T follicular helper cell (primary cell): ENCODE measurements at places on chromosomes 13 and 19.

- no peak for DNase-seq
Measured at GRCh38 chr19:50258918-50259372, 55.5 kb downstream of the MYH14 start.

DNA sequence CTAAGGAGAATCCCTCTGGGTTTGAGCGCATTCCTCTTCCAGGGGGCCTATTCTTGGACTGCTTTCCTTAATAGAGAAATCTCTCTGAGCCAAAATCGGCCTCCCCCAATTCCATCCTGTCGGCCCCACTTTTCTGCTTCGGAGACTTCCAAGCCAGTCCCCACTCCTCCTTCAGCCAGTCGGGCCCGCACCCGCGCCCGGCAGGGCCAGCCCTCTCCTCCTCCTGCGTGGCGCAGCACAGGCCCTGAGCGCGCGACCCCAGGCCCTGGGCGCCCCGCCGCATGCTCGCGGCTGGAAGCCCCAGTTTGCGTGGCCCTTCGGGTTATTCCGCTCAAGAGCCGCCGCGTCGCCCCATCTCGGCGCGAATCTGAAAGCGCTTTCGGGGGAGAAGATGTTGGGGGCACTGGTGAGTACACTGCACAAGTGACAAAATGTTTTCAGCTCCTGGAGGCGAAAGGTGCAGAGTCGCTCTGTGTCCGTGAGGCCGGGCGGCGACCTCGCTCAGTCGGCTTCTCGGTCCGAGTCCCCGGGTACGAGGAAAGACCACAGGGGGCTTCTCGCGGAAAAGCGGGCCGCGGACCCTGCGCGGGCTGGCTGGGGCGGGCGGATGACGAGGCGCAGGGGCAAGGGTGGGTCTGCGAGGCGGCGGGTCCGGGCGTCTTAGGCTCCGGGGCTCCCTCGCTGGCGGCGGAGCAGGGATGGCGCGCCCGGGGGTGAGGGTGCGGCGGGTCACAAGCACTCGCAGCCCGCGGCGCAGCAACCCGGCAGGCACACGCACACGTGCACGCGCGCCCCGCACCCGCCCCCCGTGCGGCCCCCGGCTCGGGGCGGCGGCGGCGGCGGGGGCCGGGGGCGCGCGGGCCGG lies at the start of gene IL17D:
Gene IL17D, plus strand, starts transcription at position 785 of the 865 bp plus-strand sequence. CDS start 303 bp downstream, outside the sequence.
- no peak for DNase-seq

GRCh38 chr13:51373451-51373850 lies 34.0 kb downstream of the SERPINE3 start:
- DNase-seq: no peak

DNA sequence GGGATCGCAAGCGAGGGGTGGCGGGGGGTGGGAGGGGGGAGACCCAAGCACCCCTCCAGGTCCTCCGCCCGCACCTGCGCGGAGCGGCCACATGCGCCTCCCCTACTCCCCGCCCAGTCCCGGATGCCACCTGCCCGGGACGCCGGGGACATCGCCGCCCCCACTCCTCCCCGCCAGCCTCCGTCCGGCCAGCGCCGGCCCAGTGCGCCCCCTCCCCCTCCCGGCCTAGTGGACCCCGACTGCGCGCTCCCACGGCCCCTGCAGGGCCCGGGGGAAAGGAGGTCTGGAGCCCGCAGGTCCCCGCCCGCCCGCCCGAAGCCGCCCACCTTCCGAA lies 263 bp downstream of the RHPN2 start:
- DNase-seq: no peak

- no peak for DNase-seq
Measured at GRCh38 chr13:97112446-97113152, 109.5 kb upstream of the MBNL2 start.

- no peak for DNase-seq
Measured at GRCh38 chr19:58466089-58466759, 656 bp upstream of the ZNF324 start.

DNA sequence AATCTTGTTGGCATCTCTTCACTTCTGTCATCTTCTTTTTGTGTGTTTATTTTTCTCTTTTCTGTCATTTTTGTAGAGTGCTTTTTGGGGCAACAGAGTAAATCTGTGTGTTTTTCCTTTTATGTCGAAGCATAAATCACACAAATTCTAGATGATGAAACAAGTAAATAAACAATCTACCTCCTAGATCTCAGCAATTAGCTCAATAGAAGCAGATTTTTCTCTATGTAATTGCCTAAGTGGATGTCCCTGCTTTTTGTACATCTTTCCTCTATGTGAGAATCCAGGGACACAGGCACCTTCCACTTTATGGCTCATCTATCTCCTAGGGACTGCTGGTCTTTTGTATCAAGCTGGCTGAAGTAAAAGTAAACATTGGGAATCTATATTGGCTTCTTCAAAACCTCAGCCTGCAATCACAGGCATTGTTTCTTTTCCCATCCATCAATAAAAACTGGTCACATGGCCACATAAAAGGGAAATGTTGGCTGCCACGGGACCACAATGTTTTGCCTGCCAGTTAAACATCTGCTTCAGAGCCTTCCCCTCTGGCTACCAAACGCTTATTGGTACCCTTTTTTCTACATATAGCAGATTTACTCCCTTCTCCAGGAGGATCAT lies 323.8 kb downstream of the LMO7 start:
- no peak for DNase-seq

DNA sequence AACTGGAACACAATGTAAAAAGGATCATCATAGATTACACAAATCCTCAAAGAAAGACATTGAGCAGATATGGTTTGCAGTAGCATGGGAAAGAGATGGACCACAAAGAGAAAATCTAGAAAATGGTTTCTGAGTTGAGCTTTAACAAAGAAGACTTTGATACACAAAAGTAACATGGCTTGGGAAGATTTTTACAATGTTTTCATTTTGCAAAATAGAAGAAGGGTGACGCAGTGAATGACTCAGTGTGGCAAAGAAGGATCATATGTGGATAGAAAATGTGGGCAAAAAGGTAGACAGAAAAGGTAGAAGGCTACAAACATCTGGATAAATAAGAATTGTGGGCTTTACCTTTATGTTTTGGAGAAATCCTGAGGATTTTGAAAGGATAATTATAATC lies 1220.5 kb downstream of the PCDH17 start:
- DNase-seq: no peak

DNA sequence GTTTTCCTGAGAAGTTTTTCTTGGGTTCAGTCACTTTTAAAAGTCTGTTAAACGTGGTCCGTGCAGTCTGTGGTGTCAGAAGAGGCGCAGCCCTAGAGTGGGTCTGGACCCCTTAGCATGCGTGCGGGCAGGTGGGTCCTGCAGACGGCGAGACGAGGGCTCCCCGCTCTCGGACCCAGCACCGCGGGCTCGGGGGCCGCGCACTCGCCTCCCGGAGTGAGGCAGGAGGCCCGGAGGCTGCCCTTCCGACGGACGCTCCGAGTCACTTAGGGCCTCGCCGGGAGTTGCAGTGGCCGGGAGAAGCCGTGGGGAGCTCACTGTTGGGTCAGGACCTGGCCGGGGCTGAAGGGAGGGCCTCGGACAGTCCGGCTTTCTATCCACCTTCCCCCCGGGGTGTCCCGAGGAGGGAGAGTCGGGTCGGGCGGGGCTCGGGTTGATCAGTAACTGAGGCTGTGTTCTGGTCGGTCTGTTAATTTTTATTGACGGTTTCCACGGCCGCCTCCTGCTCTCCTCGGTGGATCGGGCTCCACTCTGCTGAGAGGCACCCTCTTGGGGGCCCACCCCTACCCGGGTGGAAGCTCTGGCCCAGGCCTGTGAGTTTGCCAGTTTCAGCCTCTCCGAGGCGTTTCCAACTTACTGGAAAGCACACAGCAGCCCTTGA lies 1.3 kb downstream of the PTBP1 start:
- no peak for DNase-seq

DNA sequence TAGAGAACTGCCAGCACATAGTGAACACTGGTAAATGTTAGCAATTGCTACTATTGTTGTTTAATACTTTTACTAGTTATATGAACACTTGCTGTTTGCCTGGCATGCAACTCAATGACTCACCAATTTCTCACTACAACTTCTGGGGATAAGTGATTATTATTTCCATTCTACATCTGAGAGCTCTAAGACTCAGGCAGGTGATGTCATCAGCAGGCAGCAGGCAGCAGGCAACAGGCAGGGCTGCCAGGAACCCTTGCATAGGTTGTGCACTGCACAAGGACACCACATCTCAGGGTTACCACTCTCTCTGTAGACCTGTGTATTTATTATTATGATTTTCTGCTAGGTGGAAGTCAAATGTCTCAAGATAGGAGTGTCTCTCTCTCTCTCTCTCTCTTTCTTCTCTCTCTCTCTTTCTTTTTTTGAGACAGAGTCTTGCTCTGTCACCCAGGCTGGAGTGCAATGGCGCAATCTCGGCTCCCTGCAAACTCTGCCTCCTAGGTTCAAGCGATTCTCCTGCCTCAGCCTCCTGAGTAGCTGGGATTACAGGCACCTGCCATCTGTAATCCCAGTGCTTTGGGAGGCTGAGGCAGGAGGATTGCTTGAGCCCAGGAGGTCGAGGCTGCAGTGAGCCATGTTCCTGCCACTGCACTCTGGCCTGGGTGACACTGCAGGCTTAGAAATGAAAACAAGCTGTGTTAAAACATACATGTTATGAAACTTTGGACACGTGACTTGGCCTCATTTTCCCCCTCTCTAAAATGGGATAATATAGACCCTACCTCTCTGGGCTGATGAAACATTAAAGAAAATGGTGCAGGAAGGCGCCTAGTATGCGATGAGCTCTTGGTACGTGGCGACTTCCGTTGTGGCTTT lies 22.7 kb downstream of the HPN start:
- DNase-seq: no peak

DNA sequence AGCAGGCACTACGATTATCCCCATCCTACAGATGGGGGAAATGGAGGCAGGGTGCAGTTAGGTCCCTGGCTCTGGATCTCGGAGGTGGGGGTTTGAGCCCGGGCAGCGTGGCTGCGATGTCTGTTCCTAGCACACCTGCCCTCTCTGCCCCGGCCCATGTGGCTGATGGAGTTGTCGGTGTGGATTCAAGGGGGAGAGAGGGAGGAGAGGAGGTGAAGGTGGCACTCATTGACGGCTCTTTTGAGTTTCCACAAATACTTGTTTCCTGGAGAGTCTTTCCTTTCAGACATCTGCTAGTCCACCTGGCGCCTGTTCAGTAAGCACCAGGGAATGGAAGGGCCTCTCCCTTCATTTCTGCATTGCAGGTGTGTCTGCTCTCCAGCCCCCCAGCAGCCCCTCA lies 69.9 kb downstream of the ARHGEF18 start:
- no peak for DNase-seq

GRCh38 chr19:27905074-27905473 lies 1307.9 kb downstream of the UQCRFS1 start:
- no peak for DNase-seq
